Calu3 (cell line): ENCODE measurements at places on chromosomes 7 and 10. TPM values are rescaled to one million over a fixed set of nuclear protein-coding genes. Genes with fewer than 3 reads are reported as not detected.

Gene MEOX2
- 8.7 and 12.6 TPM in 2 replicates for total RNA-seq

Gene SPDYE2B
- not detected in 2 replicates for total RNA-seq

Gene AUTS2
- total RNA-seq, result not detected in 2 replicates

Gene SLC39A12
- total RNA-seq, result not detected in 2 replicates

Gene GDF10
- not detected in 2 replicates for total RNA-seq

Gene ELFN1
- total RNA-seq, result 0.27 TPM in 1 of 2 replicates, not detected in the other

Gene BTAF1
- 29.2 and 30.7 TPM in 2 replicates for total RNA-seq

Gene GPNMB
- total RNA-seq, result 5.8 and 6.1 TPM in 2 replicates

Gene MMP21
- total RNA-seq, result 0.24 TPM in 1 of 2 replicates, not detected in the other

Gene NKX1-2
- total RNA-seq, result not detected in 2 replicates

Gene TAS2R3
- total RNA-seq, result 2.8 and 3.8 TPM in 2 replicates

Gene HTR5A
- total RNA-seq, result not detected in 2 replicates

Gene AKR1C4
- total RNA-seq, result 0.40 and 0.76 TPM in 2 replicates

Gene MCM10
- 42.0 and 49.3 TPM in 2 replicates for total RNA-seq

Gene AKR1C8
- not detected in 2 replicates for total RNA-seq

Gene ZNF488
- 2.1 and 2.2 TPM in 2 replicates for total RNA-seq

Gene KLF14
- total RNA-seq, result 0.17 TPM in 1 of 2 replicates, not detected in the other

Gene RASSF4
- 2.2 and 2.4 TPM in 2 replicates for total RNA-seq

Gene NRF1
- total RNA-seq, result 17.6 and 22.1 TPM in 2 replicates

Gene EVX1
- not detected in 2 replicates for total RNA-seq

Gene SP8
- not detected in 2 replicates for total RNA-seq

Gene SSC4D
- total RNA-seq, result 0.51 TPM in 1 of 2 replicates, not detected in the other

Gene CDC14C
- 0.24 TPM in 1 of 2 replicates, not detected in the other for total RNA-seq

Gene CDK1
- 125 and 140 TPM in 2 replicates for total RNA-seq

Gene PKD2L1
- not detected in 2 replicates for total RNA-seq

Gene EPHB4
- 63.7 and 72.4 TPM in 2 replicates for total RNA-seq

Gene GSTO1
- 59.2 and 61.5 TPM in 2 replicates for total RNA-seq

Gene COL13A1
- 0.24 TPM in 1 of 2 replicates, not detected in the other for total RNA-seq

Gene SFRP5
- 0.19 and 0.20 TPM in 2 replicates for total RNA-seq

Gene TAS2R41
- not detected in 2 replicates for total RNA-seq

Gene TFEC
- total RNA-seq, result not detected in 2 replicates

Gene PLXNA4
- total RNA-seq, result 0.24 TPM in 1 of 2 replicates, not detected in the other

Gene SLC26A4
- 0.09 TPM in 1 of 2 replicates, not detected in the other for total RNA-seq

Gene AMZ1
- total RNA-seq, result 0.12 and 0.44 TPM in 2 replicates

Gene CHAT
- not detected in 2 replicates for total RNA-seq

Gene POU6F2
- total RNA-seq, result 0.54 and 0.64 TPM in 2 replicates

Gene TFR2
- 0.90 and 1.5 TPM in 2 replicates for total RNA-seq

Gene VGF
- 0.14 and 0.81 TPM in 2 replicates for total RNA-seq

Gene FLNC
- 0.42 and 0.98 TPM in 2 replicates for total RNA-seq

Gene AFAP1L2
- total RNA-seq, result 0.76 and 1.1 TPM in 2 replicates

Gene LEP
- not detected in 2 replicates for total RNA-seq

Gene ZMIZ1
- 20.3 and 23.5 TPM in 2 replicates for total RNA-seq

Gene FAM107B
- total RNA-seq, result 164 and 168 TPM in 2 replicates

Gene ITGA8
- total RNA-seq, result not detected in 2 replicates

Gene NANOS1
- 4.6 and 6.8 TPM in 2 replicates for total RNA-seq

Gene FGFR2
- total RNA-seq, result 53.6 and 57.9 TPM in 2 replicates

Gene LRMDA
- total RNA-seq, result 5.5 and 7.6 TPM in 2 replicates

Gene PTPRZ1
- total RNA-seq, result 4.9 and 5.8 TPM in 2 replicates

Gene CLDN4
- 283 and 325 TPM in 2 replicates for total RNA-seq

Gene ZPBP
- total RNA-seq, result not detected in 2 replicates

Gene OPALIN
- total RNA-seq, result not detected in 2 replicates

Gene DPCD
- total RNA-seq, result 11.7 and 12.5 TPM in 2 replicates

Gene NODAL
- total RNA-seq, result not detected in 2 replicates

Gene SPRN
- 0.15 TPM in 1 of 2 replicates, not detected in the other for total RNA-seq

Gene HSPA12A
- total RNA-seq, result 2.4 and 3.2 TPM in 2 replicates

Gene H2BK1
- total RNA-seq, result not detected in 2 replicates

Gene LAMTOR4
- total RNA-seq, result 43.6 and 56.6 TPM in 2 replicates
